Fibroblast of the conjunctiva (primary cell): ENCODE measurements at places on chromosomes 4 and X.

DNA sequence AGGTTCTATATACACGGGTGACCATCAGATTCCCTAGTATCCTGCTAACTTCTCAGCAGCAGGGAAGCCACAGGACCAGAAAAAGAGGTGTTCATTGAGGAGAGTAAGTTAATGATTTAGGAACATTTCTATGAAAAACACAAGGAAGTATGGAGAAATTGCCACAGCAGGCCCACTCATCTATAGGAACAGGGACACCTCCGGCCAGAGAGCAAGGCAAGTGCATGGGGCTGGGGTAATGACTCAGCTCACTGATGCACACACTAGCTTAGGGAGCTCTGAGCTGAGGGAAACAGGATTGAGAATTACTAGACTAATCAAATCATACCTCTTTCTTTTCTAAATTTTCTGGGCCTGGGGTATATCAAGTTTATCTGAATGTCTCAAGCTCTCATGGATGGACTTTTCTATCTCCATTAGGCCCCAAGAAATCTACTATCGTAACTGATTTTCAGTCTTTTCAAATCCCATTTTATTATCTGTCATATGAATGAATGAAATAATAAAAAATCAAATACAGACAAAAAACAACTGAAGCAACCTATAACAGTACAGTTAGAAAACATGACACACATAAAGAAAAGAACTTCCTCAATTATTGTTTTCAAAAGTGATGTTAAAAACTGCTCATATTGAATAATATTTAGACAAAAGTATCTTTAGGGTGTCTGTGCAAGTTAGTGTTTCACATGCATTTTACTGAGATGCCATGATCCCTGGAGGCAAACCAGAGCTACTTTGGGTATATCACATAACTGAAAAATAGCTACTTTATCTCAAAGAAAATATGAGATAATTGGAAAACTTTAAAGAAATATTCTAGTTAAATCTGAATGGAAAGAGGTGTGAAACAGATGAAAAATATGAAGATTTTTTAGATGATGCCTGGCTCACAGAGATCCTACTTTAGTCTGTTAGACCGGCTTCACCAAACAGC, 89.8 kb downstream of the FBXO8 start:
- no peak for DNase-seq

DNA sequence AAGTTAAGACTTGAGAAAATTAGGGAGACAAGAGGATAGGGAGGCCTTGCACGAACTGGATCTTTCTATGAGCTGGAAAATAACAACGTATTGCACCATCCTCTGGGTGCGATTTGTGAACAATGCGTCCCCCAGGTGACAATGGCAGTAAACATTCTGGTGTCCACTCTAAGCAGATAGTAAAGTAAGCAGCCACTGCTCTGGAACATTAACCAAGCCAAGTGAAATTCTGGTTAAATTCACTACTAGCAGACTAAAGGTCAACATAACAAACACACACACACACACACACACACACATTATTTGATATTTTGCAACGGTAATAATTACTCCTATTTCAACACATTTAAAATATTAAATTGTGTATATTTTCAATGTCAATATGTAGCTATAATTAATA, 242.2 kb upstream of the DCAF8L1 start:
- no peak for DNase-seq

DNA sequence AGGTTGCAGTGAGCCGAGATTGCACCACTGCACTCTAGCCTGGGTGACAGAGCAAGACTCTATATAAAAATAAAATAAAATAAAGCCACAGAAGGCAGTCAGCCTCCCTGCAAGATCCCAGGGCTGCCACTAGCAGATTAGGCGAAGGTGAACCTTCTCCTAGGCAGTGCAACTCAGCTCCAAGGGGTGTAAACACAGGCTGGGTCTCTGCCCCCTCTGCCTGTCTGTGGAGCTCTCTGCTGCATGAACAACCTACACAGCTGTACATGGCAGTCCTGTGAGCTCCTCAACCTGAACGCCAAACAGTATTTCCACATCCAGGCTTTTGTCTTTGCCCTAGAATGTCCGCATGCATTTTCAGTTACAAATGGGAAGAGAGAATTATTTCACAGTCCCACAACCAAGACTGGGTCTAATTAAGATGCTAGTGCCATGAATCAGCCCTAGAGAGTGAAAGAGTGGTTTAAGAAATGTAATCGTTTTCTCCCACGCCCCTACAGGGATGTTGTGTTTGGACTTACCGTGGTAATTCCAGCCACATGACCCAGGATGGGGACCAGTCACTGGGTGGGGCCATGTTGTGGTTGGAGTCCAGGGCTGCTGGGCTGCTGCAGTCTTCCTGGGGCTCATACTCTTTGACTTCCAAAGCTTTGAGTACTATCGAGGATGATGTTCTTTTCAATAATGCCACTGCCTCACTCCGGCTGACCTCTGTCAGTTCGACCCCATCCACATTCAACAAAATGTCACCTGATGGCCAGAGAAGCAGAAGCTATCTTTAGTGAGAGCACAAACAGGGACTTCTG, 99.0 kb downstream of the FIP1L1 start:
- DNase-seq, result peak; percentile 99

GRCh38 chr4:138473339-138473738, 231.2 kb upstream of the SLC7A11 start:
- no peak for DNase-seq

DNA sequence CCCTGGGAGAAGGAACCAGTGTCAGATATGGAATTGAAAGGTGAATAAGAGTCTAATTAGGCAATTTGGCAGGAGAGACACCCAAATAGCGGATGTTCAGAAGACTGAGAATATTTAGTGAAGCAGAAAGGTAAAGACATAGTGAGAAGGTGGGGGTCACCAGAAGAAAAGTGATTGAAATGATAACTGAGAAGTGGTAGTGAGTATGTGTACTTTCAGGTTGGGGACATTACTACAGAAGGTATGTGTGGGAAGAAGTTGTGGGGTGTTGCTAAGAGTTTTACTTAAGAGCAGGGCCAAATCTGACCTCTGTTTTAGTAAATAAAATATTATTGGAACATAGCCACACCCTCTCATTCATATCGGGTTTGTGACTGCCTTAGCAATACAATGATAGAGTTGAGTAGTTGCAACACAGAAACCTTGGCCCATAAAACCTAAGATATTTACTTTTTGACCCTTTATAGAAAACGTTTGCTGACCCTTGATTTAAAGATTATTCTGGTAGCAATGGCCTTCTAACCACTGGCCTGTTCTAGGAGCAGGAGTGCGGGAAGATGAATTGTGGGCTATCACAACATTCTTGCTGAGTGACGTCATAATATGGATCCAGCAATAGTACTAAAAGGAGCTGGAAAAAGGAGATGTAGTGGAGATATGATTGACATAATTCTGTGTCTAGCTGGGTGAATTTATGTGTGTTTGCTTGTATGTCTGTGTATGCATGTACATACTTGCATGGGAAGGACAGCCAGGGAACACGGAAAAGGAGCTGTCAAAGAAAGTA, 115.3 kb downstream of the HS3ST1 start:
- DNase-seq, result no peak

GRCh38 chrX:70398899-70399298, 24.2 kb upstream of the GDPD2 start:
- no peak for DNase-seq

- no peak for DNase-seq
Observed at GRCh38 chr4:87153078-87153870, 67.1 kb downstream of the KLHL8 start.

DNA sequence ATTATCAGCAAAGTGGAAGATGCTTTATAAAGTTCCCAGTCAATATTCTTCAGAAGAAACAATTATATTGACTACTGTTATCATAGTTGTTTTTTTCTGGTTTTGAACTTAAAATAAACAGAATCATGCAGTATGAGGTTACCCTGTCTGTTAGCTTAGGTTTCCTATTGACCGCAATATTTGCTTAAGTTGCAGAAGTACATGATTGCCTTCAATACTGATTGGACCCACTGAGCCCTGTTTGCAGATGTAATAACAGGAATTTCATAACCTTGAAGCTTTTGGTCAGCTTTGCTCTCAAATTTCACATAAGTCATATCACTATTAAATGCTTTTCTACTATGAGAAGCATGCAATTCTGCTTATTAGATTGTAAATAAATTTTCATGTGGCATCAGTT, 229.1 kb upstream of the FSTL5 start:
- no peak for DNase-seq

GRCh38 chr4:86530183-86530582, 63.9 kb upstream of the PTPN13 start:
- no peak for DNase-seq

- DNase-seq, result no peak
Observed at GRCh38 chr4:115515366-115515765, 401.9 kb upstream of the NDST4 start.

DNA sequence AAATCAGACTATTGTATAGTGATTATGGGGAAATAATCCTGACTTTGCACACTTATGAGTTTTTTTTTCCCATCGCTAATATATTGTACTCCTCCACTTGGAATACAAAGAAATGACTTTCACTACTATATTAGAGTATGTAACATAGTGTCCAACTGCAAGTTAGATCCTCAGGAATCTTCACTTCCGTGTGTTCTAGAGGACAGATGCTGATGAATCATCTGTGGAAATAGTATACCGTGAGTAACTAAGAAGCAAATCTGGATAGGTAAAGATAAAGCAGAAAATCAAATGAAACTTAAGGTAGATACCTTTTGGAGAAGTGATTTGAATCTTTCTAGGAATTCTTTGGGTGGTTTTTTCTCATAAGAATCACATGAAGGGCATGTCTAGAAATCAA, 8.3 kb downstream of the IL21 start:
- no peak for DNase-seq

DNA sequence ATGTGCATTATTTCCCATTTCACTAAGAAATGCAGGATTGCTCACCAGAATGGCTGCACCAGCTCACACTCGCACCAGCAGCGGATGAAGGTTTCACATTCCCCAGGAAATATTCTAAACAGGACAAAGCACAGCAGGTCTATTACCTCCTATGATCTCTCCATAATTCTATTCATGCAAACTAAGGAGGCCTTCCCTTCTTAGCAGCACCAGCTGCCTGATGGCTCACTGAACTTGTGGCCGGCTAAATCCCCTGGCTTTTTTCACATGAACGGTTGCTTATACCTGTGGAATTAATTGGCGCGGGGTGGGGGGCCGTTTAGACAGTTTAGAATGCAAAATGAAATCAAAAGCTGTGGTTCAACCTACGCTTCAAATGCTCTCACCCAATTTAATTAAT, 73.5 kb upstream of the SRD5A3 start:
- DNase-seq, result no peak

- DNase-seq, result no peak
Observed at GRCh38 chr4:38464328-38464727, 199.7 kb upstream of the KLF3 start.

- DNase-seq, result peak; percentile 13
Observed at GRCh38 chr4:184097241-184097605, 120.5 kb downstream of the ENPP6 start.

DNA sequence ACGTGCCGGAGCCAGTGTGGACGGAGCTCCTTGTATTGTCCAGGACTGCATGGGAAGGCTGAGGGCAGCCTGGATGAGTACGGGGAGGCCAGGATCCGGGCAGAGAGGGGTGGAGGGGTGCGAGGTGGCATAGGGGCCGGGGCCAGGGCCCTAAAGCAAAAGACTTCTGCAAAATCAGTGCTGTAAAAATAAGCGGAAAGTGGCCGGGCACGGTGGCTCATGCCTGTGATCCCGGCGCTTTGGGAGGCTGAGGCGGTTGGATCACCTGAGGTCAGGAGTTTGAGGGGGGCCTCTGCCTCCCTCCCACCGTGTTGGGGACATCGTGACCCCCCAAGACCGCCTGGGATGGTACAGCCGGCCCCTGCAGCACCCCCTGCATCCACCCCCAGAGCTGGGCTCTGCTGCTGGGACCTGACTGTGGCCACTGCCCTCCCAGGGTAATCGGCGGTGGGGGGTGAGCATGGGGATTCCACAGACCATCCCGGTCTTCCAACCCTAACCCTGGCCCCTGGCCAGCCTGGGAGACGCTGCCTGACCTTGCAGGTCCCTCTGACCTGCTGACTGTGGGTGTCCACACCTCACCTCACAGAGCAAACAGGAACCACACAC, 23.4 kb upstream of the PLCXD1 start:
- no peak for DNase-seq

GRCh38 chrX:149490100-149490499, 15.0 kb downstream of the IDS start:
- DNase-seq, result no peak

DNA sequence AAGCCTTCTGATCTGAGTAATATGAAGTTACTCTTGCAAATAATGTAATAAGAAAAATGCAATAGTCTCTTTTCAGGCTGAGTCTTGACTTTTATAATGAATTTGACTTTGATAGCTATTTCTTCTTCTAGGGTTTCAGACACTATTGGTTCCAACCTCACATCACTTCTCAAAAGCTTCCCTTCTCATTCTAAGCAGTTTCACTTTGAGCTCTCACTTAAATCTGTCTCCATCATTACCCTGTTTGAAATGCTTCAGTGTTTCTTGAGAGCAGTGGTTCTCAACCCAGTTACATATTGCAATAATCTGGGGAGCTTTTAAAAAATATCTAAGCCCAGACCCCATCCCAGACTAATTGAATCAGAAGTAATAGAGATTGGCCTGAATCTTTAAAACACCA, 40.5 kb upstream of the BMP2K start:
- no peak for DNase-seq
